ENCODE measurements at places on chromosomes 4 and X.

- no peak for DNase-seq
These were observed 57.1 kb upstream of the NPFFR2 start for GRCh38 chr4:71974681-71975080.

DNA sequence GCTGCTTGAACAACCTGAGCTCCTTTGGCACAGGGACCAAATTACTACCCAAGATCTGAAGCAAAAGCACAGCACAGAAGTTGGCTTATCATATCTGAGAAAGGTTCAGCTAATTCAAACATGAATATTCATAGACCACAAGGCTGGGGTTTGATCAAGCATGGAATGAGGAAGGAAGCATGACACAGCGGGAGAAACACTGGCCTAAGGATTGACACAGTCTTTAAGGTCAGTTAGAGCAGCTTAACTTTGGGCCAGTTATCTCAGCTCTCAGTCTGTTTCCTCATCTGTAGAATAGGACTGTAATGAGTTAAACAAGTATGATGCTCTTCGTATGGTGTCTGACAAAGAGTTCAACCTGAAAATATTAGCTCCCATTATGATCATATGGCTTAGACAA lies 88.5 kb upstream of the CBR4 start:
- no peak for DNase-seq

- peak; percentile 52 for DNase-seq
These were observed 66.9 kb downstream of the STOX2 start for GRCh38 chr4:183971929-183972490.

DNA sequence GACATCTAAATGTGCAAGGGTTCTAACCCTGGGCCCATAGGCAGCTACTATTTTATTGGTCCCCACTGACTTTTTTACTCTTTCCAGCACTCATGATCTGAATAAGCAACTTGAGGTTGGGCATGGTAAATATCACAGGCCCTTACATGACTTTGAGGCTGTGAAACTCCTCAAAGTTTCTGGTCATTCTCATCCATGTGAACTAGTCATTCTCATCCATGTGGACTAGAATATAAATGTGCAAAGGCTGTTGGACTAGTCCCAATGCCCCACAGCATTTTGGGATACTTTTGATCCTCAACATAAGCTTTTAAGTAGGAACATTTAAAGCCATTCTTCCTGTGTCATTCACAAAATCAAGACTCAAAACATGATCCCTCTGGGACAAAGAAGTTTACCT lies 290.7 kb upstream of the PPARGC1A start:
- DNase-seq = no peak

DNA sequence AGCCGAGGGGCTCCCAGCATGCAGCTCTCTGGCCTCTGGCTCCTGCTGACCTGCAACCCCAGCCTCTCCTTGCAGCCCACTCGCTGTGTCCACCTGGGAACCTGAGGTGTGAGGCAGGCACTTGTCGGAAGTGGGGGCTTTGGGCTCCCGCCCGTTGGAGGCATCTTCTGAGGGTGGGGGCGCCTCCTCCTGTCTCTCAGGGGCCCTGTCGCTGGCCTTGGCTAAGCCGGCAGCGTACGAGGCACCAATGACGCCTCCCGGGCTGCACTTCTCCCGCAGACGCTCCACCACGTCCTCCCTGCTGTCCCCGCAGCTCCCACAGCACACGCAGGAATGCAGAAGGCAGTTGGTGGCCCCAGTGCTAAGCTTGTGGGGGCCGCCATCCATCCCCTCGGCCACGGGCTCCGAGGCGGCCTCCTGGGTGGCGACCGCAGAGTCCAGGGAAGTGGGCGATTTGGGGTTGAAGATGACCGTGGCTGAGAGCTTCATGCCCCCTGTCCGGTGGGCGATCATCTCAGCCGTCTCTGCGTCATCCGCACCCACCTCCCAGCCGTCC lies 42.5 kb upstream of the MXD4 start:
- no peak for DNase-seq

DNA sequence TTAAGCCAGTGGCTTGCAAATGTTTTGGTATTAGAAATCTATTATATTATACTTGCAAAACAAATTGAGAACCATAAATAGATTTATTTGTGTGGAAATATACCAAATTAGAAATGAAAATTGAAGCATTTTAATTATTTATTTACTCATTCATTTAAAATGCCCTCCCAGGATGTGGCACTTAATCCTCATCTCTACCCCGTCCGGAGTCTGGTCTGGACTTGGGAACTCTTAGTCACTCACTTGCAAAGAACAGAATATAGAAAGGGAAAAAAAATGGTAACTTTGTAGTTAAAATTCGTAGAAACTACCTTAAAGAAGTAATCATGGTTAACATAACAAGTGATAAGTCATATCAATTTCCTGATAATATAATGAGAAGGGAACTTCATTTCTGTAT lies 775.9 kb upstream of the INTU start:
- DNase-seq = no peak

DNA sequence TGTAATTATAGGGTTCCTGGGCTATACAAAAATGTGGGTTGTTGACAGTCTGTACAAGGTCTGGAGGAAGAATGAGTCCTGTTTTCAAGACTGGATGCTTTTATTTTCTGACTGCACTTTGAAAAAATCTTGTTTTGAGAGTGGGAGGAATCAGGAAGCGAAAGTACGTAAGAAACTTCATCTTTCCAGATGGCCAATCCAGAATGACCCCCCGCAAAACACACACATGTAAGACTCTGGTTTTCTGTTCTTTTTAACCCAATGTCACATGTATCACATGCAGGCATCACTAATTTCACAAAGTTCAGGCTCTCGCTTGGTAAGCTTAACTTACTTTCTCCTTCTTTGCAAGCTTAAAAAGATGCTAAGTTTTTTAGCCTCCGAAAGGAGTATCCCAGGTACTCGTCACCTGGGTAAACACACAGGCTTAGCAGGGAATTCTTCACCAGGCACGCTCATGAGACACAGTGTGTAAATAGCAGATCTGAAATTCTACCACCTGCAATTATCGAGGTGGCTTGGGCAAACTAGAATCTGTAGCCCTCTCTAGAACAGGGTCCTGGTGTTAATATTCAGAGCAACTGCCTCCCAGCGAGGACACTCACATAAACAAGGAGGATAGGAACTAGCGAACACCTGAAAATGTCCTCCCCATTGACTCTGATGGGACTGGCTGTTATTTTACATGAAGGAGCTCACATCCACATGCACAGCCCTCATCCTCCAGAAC lies 90.7 kb downstream of the NSUN7 start:
- DNase-seq = no peak

- DNase-seq = no peak
These were observed 33.3 kb upstream of the DSPP start for GRCh38 chr4:87574996-87575395.

DNA sequence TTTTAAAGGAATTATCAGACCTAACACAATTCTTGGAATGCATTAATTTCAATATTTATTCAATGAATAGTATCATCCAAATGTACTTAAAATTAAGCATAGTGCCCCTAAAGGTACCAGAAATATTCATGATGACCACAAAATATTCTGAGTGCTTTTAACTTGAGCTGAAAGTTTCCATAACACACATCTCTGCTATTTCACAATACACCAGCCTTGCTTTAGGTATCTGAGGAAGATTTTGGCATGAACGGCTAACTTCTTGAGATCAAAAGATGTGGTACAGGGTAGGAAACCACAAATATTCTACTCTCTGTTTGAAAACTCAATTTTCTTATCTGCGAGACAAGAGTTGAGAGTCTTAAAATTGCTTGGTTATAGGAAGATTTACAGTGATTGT lies 538.3 kb upstream of the PCDH7 start:
- no peak for DNase-seq

DNA sequence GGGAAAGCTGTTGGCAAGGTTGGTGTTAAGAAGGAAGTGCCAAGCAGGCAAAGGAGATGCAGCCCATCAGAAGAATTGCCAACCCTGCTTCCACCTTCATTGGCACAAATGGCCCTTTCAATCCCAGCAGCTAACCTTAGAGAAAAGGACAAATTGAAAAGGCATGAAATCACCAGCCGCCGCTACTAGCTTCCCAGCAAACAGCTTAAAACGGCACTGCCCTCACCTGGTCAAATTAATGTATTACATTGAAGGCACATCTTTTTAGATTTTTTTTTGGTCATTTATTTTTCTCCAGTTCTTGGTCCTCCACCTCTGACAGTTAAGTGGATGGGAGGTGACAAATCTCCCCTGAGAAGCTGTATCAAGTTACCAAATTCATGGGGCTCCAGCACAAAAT lies 51.0 kb upstream of the NHSL2 start:
- no peak for DNase-seq

DNA sequence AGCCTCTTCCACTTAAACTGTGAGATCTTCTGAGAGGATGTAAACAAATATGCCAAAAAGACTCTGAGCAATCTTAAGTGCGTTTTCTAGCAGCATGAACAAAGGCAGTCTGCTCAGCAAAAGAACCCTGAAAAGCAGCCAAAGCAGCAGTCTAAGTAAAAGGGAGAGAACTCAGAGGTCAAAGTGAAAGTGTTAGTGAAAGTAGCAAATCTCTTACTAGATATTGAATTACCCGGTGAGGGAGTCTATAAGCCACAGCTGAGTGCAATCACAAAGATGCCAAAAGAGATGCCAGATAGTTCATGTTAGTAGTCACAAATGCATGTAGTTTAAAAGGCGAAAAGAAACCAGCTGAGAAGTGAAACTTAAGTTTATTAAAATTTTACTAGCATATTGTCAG lies 7.9 kb upstream of the GNRHR start:
- DNase-seq = no peak

- no peak for DNase-seq
These were observed 154.2 kb upstream of the FAM9B start for GRCh38 chrX:9188117-9188516.

GRCh38 chr4:31272331-31273061 lies 552.3 kb downstream of the PCDH7 start:
- no peak for DNase-seq

DNA sequence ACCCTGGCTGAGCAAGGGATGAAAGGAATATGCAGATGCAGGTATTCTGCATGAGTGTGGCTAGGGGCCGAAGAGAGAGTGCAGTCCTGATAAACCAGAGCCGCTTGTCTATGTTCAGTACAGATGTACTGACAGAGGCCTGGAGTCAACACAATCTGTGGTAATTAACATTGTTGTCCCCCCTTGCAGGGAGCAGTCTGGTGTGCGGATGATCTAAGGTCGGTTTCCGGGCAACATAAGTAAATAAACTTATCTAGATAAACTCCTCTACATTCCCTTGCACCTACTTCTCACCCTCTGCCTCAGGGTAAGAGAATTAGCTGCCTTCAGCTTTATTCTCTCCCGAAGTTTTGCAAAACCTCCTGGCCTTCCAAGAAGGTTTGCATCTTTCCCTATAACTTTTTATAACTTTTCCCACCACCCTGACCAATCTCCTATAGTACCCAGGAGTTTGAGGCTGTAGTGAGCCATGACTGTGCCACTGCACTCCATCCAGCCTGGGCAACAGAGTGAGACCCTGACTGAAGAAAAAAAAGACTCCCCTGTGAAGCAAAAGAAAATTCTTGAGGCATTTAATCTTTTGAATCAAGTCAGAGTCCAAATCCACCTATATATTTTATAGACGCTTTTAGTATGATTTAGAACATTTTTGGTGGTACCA lies 26.6 kb downstream of the SNX25 start:
- DNase-seq = no peak

DNA sequence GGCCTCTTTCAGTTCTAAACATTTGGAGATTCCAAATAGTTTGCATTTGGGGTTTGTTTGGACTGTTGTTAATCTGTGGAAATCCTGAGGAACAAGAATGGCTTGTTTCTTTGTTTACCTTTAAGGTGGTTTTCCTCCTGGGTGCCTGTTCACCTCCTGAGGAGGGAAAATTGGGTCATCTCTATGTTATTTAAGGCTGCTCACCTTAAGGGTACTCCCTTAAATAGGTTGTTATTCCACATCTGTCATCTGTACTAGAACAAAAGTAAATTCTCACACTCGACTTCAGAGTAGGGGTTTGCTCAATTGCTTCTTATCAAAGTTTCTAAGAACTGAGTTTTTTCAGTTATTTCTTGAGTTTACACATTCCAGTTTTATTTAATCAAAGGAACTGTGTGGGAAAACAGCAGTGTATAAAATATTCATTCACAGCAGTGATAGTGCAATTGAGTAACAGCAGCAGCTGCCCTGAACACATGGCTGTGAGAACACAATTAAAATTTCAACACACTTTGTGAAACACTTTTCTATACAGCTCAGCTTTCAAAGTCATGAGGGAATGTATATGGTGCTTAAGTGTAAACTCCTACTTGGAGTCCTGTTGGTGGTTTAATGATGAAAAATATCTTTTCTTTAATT lies 238.5 kb upstream of the PGRMC2 start:
- DNase-seq = no peak

GRCh38 chrX:51776851-51777250 lies 33.6 kb downstream of the GSPT2 start:
- no peak for DNase-seq

GRCh38 chrX:1542994-1543725 lies 6.2 kb upstream of the P2RY8 start:
- no peak for DNase-seq

- no peak for DNase-seq
These were observed 255.3 kb upstream of the TEX13A start for GRCh38 chrX:105475801-105476200.

GRCh38 chr4:161291222-161291621 lies 872.6 kb downstream of the FSTL5 start:
- no peak for DNase-seq

- peak; percentile 68 for DNase-seq
These were observed 54.6 kb upstream of the RAPGEF2 start for GRCh38 chr4:159048166-159048886.

- DNase-seq = no peak
These were observed 43.6 kb upstream of the UCP1 start for GRCh38 chr4:140612357-140612756.

All from left hindlimb (tissue), 1 donor.